ENCODE measurements at places on chromosomes 7 and 10.

DNA sequence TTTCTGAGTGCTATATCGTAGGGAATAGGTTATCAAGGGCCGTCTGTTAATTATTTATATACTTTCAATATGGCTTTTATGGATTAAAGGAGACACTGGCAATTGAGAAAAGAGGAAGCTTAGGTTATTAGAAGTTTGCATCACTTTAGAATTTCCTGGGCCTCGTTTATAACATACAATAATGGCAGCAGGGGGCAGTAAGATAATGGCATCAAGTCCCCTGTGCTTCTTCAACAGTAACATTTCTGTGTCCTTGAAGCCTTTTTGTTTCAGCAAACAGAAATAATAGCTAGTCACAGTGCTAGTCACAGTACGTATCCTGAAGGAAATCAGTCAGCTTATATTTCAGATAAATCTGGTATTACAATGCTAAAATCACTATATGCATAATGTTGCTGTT lies 41.9 kb downstream of the SPAM1 start:
- no peak for DNase-seq

DNA sequence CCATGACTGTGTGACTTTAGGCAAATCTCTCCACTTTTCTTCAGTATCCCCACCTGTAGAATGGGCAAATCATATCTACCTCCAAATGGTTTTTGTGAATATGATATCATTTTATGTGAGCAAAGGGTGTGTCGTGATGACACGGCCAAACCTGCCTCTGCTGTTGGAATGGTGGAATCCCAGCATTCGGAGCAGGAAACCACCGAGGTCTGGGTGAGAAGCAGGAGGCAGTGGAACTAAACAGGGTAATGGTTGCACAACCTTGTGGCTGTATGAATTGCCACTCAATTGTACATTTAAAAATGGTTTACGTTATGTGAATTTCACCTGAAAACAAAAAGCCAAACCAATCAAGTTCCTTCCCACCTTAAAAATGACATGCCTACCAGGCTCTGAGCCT lies 131.4 kb upstream of the ZMIZ1 start:
- no peak for DNase-seq

- DNase-seq = no peak
Measured at GRCh38 chr7:140678816-140679130, 6.0 kb downstream of the ADCK2 start.

DNA sequence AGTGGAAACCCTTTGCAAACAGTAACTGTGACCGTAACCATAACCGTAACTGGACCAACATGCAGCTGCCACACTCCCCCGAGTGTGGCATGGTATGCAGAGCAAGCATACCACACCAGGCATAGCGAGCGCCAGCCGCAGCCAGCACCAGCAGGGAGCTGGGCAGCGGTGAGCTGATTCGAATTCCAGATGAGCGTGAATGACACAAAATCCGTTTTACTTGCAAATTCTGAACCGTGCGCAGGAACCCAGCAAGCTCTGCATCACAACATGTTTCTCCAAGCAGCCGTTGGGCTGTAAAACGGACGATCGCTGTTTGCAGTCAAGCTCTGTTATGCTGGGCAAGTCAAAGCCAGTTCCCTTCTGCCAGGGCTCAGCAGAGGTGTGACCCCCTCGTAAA lies 111.1 kb downstream of the OAT start:
- no peak for DNase-seq

DNA sequence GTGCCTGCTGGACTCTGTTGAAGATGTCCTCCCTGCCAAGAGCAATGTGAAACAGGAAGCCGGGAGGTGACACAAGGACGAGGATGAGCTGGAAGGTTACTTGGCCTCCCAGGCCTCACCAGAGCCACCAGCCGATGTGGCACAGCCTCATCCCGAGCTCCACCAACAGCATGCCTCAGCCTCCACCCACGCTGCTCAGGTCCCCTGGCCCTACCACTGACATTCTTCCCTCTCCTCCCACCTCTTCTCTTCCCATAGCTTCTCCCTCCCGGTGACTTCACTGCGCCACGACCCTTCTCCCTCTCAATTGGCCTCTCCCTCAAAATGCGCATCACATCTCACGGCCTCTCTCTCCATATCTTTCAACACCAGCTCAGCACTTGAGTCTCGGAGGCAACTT lies 249.9 kb downstream of the SKAP2 start:
- DNase-seq = no peak

DNA sequence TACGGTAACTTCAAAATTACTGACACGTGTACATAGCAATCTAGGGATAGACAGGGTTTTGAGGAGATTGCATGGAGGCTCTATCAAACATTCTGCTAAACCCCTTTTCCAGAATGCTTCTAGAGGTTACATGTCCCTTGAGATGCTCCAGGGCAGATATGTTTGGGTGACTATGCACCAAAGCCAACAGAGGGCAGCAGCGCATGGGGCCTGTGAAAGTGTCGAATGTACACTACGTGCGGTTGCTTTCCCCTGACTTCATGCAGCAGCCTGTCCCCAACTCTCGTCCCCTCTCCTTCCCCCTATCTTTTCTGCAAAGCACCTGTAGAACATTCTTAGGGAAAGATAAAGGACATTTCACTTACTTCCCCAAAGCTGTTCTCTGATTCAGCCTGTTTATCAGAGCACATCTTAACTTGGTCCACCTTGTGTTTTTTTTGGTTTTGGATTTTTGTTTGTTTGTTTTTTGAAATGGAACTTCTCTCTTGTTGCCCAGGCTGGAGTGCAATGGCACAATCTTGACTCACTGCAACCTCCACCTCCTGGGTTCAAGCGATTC lies 90.2 kb downstream of the UBE3C start:
- no peak for DNase-seq

- no peak for DNase-seq
Measured at GRCh38 chr7:99958564-99959227, 17.1 kb downstream of the AZGP1 start.

GRCh38 chr10:112510384-112510783 lies 63.4 kb downstream of the VTI1A start:
- DNase-seq = no peak

GRCh38 chr10:61135276-61135721 lies 191.3 kb upstream of the RHOBTB1 start:
- DNase-seq = peak; percentile 26

DNA sequence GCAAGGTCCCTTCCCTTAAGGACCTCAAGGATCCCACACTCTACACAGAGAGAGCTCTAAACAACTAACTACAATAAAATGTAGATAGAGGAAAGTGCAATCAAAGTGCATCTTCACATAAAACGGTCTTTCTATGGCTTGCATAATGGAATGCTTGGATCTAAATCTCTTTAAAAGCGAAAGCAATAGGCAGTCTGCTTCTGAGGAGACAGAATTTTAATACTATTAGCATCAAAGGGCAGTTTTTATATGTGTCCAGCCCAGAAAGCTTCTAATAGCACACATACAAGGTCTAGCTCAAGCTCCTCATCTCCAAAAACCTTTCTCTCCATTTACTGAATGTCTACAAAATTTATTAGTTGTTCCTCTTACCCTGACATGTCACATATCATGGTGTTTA lies 101.5 kb upstream of the C1GALT1 start:
- DNase-seq = no peak

DNA sequence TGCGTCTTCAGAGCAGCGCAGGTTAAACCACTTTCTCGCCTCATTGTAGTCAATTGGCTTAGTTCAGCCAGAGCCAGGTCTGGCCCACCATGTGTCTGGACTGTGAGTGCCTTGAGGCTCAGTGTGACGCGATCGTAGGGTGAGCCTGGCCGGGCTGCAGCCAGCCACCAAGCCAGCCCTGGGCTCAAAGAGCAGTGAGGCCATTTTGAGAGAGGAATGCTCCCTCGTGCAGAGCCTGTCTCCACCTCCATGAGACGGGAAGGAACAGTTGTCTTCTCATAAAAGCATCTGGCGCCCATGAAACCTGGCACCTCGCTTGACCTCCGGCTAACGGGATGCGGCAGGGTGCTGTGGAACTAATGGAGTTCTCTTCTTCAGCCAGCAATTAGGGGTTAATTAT lies 34.5 kb downstream of the LHPP start:
- no peak for DNase-seq

GRCh38 chr7:127820732-127821085 lies 168.7 kb downstream of the SND1 start:
- no peak for DNase-seq

- no peak for DNase-seq
Measured at GRCh38 chr10:77318739-77319138, 318.9 kb downstream of the KCNMA1 start.

- no peak for DNase-seq
Measured at GRCh38 chr7:134081695-134082094, 45.4 kb upstream of the LRGUK start.

DNA sequence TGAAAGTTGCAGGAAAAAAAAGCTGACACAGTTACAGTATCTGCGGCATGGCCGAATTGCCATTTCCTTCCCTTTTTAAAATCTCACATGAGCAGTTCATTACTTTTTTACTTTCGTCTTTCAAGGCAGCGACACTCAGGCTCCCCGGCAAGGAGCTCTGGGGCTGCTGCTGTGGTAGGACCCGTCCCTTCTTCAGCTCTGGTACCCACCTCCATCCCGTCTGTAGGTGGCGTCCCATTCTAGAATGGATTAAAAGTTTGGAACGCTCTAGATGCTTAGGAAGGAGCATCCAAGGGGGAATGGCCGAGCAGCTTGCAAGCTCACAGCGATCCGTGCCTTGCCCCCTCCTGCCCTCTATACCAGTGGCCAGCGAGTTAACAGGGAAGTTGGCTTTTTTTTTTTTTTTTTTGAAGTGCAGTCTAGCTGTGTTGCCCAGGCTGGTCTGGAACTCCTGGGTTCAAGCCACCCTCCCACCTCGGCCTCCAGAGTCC lies 22.8 kb upstream of the TTYH3 start:
- DNase-seq = no peak

GRCh38 chr7:108244110-108244509 lies 113.9 kb upstream of the LAMB4 start:
- DNase-seq = no peak

All from NCI-H345 (cell line).